T-helper 9 cell (primary cell): ENCODE measurements at places on chromosomes 1 and 21.

DNA sequence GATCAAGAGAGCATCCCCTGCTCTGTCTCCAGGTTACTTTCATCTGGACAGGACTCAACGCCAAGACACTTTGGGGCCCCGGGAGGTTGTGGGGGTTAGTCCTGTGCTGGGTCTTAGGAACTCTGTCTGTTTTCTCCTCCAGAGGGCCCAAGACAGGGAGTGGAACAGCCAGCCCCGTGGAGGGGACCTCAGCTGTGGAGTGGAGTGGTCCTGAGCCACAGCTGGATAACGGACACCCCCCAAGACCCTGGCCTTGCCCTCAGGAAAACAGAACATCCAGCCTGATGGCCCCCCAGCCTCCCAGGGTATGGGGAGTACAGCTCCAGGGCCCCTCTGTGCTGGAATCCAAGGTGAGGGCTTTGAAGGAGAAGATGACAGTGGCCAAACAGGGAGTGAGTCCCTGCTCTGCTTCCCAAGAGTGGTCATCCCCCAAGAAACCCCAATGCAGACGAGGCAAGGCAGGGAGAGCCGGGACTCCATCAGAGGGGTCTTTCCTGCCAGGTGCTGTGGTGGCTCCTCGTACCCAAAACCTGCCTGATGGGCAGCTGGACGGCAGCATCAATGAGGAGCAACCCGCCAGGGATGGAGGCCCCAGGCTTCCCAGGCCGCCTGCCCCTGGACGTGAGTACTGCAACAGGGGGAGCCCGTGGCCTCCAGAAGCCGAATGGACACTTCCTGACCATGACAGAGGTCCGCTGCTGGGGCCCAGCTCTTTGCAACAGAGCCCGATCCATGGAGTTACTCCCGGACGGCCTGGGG is 3.5 kb downstream of the KIAA1614 start:
- DNase-seq = no peak

DNA sequence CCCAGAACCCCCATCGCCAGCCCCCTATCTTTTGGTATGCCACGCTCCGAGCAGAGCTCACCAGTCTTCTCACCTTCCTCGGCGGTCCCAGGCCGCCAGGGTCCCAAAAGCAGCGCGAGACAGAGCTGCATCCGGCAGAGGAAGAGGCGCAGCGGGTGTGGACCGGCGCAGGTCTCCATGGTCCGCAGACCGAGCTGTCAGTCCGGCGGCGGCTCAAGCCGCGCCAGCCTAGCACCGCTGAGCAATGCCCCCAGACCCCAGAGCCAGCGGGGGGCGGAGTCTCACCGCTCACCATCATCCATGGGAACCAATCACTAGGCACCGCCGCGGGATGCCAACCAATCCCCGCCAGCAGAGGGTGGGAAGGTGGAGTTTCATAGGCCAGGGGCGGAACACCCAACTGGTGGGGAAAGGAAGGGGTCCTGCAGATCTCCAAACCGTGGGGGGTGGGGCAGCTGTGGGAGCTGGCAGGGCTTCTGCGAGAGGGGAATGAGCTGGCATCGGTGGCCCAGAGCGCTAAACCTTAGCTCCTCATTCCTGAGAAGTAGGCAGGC is at the start of gene EPHA10:
EPHA10 (minus strand) TSS at position 233 of the 554 bp plus-strand sequence; CDS start at position 179, 54 bp downstream.
- no peak for DNase-seq

- DNase-seq = peak; percentile 39
Measured at GRCh38 chr1:46667782-46668760, at the start of gene ATPAF1. ATPAF1 (minus strand) TSS chr1:46668364; CDS start chr1:46668322, 42 bp downstream.

GRCh38 chr1:94325377-94326302 is 88.3 kb upstream of the ARHGAP29 start:
- no peak for DNase-seq

DNA sequence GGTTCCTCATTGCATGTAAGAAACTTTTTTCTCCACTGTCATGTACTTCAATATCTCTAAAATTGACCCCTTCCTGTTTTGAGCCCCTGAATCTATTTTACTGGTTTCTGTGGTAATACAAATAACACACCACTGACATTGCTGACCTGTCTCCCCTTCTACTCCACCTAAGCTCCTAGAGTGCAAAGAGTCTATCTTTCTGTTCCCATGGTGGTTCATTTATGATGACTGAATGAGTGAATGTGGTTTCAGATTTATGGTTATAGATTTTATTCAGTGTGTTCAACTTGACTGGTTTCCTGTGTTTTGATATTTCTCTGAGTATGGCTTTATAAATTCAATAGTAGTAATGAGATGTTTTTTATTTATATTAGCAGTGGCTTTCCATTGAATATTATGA is 127.7 kb downstream of the MAGI3 start:
- no peak for DNase-seq

- no peak for DNase-seq
Measured at GRCh38 chr21:24824209-24824608, 783.1 kb downstream of the MRPL39 start.

DNA sequence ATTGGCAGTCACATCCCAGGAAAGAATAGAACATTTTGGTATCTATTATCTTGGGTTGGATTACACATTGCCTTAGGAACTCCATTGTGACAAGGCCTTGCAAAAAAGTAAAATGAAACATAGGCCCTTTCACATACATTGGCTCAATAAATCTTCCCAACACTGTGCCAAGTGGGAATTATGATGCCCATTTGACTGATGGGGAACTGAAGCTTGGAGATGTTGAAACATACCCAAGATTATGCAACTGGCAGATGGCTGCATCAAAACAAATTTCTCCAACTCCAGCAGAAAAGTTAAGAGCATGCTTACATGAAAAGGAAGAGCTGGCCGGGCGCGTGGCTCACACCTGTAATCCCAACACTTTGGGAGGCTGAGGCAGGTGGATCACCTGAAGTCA is 26.9 kb downstream of the PLEKHO1 start:
- DNase-seq = no peak

- DNase-seq = peak; percentile 36
Measured at GRCh38 chr1:23452011-23452411, 27.5 kb upstream of the TCEA3 start.
